ENCODE measurements at places on chromosomes 5 and 9.

- no peak for DNase-seq
These were observed 341.9 kb upstream of the GRIA1 start for GRCh38 chr5:153148624-153148976.

DNA sequence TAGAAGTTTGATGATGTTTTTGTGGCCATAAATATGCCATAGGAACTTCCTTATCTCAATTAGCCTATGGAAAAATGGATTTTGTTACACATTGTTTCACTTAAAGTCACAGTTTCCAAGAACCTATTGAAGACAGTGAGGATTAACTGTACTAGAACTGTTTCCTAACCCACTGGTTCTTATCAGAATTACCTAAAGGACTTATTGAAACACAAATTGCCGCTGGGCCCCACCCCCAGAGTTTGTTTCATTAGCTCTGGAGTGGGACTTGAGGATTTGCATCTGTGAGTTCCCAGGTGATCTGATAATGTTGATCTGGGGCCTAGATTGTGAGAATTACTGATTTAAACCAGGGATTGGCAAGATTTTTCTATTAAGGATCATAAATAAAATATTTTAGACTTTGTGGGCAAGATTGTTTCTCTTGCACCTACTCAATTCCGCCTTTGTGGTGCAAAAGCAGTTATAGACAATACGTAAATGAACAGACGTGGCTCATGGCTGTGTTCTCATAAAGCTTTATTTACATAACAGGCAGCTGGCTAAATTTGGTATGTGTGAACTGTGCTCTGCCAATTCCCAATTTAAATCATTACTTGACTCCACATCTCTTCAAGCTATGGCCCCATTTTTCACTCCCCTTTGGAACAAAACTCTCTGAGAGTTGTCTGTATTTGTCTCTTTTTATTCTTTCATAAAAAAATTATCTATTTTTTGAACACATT, 9.3 kb downstream of the JAK2 start:
- no peak for DNase-seq

GRCh38 chr9:35790025-35790384, 1.4 kb upstream of the NPR2 start:
- no peak for DNase-seq

DNA sequence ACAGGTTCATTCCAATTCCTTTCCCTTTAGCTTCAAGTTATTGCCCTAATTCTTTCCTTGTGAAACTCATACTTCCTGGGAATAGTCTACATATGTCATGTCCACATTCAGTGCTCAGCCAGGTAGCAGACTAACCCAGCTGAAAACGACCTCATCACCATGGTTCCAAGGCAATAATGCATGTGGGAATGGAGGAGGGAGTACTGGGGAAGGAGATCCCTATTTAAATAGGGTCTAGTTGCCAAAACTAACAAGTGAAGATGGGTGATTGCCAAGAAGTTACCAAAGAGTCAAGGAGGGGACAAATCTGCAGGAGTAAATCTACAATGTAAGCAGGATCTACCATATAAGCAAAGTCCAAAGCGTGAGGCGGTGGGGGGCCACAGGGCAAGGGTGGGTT, 47.3 kb upstream of the MCTP1 start:
- no peak for DNase-seq

GRCh38 chr5:72523960-72524582, 16.9 kb upstream of the ZNF366 start:
- peak; percentile 40 for DNase-seq

DNA sequence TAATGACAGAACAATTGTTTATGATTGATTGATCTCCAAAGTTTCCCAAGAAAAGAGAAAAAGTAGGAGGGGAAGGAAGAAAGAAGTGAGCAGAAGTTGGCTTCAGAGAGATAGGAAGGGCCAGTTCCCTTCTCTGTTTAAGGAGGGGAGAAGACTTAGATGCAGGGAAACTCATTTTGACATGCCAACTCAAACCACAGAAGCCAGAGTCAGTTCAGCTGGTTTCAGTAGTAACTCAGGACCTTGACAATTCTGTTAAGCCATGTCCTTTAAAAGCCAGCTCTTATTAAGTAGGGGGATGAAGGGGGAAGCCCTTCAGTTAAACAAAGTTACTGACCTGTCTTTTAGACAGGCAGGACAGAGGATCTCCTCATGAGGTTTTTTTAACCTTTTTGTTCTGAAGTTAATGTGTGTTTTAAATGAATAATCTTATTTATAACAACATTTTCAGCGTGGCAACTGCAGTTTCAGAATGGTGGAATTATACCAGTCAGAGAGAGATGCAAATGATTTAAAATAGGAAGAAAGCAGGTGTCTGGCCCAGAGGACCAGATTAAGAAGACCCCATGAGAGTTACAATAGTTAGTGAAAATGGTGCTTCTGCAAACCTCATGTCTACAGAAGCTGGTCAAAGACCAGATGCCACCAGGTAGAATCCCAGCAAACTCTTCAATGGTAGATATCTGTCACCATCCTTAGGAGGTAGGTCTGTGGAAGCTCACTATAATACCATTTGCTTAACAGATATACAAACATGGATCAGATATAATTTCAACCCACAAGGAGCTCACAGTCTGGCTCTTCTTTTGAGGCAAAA, 29.3 kb upstream of the ABL1 start:
- DNase-seq, result no peak

DNA sequence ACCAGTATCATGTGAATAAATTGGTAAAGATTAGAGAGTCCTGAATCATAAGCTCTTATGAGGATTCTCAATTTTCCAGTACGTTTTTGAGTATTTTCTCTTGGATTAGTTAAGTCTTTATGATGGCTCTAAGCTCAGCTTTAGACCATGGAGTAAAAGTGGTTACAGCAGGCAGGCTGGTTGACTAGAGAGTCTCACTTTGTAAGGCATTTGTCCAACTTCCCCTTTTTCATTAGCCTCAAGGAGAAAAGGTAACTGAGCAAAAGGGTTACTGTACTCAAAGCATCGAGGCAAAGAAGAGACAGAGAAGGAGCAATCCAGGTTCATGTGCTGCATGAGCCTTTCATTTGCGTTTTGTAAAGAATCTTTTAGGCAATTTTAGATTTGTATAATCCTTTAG, 8.5 kb downstream of the NOP16 start:
- DNase-seq, result no peak

DNA sequence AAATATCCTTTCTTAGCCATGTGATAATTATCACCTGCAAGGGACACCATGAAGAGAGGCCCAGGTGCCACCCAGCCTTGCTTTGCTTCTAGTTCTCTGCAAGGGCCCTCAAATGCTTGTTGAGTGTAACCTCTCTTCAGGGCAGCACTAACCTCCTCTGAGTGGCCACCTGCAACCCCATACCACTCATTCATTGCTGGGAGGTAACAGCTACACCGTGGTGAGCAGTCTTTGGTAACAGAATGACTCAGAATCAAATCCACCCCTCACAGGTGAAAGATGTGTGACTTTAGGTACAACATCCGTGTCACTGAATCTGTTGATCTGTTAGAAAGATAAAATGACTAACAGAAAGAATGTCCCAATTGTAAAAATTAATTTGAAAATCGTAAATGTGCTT, 365.1 kb upstream of the TRPC7 start:
- no peak for DNase-seq

GRCh38 chr5:107012371-107012770, 658.4 kb downstream of the EFNA5 start:
- DNase-seq, result no peak

- no peak for DNase-seq
These were observed 17.2 kb downstream of the C5orf63 start for GRCh38 chr5:127055880-127056653.

DNA sequence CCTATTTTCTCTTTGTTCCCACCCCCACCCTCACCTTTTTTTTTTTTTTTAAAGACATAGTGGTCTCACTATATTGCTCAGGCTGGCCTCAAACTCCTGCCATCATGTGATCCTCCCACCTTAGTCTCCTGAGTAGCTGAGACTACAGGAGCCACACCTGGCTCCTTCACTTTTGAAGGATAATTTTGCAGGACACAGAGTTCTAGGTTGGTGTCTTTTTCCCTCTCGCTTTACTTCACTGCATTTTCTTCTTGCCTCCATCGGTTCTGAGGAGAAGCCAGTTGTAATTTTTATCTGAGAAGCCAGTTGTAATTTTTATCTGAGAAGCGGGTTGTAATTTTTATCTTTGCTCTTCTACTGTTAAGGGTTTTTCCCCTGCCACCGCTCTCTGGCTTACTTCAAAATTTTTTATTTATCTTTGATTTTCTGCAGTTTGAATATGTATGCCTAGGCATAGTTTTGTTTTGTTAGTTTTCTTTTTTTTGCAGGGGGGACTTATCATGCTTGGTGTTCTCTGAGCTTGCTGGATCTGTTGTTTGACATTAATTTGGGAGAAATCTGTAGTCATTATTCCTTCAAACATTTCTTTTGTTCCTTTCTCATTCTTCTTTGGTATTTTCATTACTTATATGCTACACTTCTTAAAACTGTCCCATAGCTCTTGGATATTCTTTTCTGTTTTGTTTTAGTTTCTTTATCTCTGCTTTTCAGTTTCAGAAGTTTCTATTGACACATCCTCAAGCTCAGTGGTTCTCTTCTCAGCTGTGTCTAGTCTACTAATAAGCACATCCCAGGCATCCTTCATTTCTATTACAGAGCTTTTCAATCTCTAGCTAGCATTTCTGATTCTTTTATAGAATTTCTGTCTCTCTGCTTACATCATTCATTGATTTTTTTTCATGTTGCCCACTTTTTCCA, 148.2 kb upstream of the CHD1 start:
- DNase-seq, result no peak

DNA sequence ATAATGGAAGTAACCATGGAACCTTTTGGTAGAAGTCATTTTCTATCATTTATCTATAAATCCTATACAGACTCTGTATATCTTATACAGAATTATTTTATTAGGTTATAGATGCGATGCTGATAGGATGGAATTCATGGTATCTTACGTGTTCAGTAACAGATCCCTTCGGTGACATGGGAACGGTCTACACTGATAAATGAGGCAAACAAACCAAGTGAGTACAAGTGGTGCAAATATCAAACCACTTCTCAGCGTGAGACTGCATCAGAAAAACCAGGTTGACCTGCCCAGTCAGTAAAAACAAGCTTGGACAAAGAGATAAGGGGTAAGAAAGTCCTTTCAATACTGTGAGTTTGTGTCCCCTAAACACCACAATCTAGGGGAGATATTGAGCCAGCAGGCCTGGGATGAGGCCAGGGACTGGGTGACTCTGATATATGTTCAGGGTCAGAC, 215.5 kb downstream of the GAPVD1 start:
- DNase-seq, result no peak

GRCh38 chr9:72394066-72394465, 29.1 kb upstream of the ZFAND5 start:
- DNase-seq, result no peak

- DNase-seq, result no peak
These were observed at the start of gene UBTD2 for GRCh38 chr5:172283020-172283861. UBTD2 (minus strand) TSS chr5:172283764; CDS start chr5:172283665, 99 bp downstream.

DNA sequence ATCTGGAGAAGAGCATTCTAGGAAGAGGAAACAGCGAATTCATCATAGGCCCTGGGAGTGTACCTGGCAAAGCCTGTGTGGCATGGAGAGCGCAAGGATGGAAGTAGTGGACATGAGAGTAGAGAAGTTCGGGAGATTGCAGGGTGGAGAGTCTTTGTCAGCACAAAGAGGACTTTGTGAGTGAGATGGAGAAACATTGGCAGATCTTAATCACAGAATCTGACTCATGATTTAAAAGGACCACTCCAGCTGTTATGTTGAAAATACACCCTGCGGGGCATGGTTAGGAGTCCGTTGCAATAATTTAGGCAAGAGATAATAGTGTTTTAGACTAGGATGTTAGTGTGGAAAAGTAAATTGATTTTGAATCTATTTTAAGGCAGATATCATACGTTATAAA, 116.9 kb downstream of the HACD4 start:
- DNase-seq, result no peak

DNA sequence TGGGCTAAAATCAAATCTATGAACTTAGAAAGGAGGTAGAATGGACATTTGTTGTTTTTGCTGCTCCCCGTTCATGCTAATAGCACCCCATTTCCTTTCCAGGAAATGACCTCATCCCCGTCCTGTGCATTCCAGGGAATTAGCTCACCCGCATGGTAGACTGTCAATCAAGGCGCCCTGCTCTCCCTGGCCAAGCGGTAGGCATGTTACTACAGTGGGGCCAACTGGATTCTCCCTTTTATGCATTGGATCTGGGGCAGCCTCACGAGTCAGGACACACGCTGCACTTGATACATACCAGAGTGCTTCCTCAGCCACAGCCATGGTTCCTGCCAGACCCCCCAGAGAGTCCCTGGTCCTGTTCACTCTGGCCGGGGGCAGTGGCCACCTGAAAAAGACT, 111.0 kb upstream of the PTCH1 start:
- DNase-seq, result no peak

DNA sequence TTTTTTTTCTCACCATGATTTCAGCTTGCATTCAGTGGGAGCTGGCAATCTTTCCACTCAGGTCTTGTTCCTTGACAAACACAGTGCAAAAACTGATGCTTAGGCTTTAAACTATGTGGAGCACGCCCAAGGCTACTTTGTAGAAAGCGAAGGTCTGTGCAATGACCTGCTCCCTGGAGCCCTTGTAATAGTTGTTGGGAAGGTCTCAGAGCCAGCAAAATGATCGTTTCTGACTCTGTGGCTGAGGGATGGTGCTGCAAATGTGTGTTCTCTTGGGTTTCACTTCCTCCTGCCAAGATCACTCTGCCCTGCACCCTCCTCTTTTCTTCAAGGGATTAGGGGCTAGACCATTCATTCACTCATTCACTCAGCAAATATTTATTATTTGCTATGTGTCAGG, 249.7 kb upstream of the MAP3K1 start:
- no peak for DNase-seq

GRCh38 chr5:167699432-167699831, 592.0 kb upstream of the WWC1 start:
- peak; percentile 98 for DNase-seq

DNA sequence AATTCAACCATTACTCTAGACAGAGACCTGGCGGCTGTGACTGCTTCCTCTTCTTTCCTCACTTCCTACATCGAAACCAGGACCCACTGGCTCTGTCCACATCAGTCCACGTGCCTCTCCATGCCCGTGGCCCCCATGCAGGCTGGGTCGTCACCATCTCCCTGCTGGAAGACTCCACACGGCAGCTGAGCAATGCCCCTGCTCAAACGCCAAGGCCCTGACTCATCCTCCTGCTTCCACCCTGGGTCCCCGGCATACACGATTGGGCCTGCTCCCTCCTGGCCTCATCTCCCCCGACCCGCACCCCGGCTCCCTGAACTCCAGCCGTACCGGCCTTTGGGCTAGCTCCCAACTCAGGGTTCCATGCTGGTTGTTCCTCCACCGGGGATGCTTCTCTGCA, 67.2 kb upstream of the IER5L start:
- no peak for DNase-seq
